ENCODE measurements at places on chromosomes 12 and 14.

- no peak for DNase-seq
Measured at GRCh38 chr14:79515158-79515557, 696.1 kb downstream of the DIO2 start.

DNA sequence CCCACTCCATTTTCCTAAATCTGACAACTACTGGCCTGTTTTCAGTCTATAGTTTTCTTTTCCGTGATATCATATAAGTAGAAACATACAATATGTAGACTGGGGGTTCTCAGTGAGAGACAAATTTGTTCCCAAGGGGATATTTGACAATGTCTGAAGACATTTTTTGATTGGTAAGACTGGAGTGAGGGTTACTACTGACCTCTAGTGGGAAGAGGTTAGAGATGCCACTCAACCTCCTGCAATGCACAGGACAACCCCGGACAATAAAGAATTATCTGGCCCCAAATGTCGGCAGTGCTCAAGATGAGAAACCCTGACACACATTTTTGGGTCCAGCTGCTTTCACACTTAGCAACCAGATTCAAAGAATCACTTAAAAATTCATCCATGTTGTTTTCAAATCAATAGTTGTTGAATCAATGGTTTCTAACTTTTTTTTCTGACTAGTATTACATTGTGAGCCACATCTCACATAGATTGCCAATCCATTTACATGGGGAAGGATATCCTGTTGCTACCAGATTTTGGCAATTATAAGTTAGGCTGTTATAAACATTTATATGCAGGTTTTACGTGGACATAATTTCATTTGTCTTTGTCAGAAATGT, 307.1 kb downstream of the RPL10L start:
- no peak for DNase-seq

- no peak for DNase-seq
Measured at GRCh38 chr12:19431407-19432308, 7.6 kb upstream of the AEBP2 start.

DNA sequence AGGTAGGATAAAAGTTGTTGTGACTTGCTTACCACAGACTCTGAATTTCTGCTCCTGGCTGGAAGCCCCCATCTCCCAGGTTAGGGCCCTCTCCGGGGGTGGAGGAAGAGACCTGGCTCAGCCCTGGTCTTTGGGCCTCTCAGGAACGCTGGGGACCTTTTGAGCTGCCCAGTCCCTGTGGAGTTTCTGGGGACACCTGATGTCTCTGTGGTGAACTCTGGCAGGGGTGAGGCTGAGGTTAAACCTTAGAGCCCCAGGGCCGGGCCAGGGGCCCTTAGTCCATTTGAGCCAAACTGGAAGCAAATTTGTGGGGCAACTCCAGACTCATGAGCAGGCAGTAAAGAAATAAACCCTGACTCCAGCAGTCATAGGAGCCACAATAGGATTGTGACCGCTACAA, 112.1 kb downstream of the ADGRD1 start:
- peak; percentile 14 for DNase-seq

- DNase-seq: no peak
Measured at GRCh38 chr12:5384015-5384414, 47.9 kb upstream of the NTF3 start.

DNA sequence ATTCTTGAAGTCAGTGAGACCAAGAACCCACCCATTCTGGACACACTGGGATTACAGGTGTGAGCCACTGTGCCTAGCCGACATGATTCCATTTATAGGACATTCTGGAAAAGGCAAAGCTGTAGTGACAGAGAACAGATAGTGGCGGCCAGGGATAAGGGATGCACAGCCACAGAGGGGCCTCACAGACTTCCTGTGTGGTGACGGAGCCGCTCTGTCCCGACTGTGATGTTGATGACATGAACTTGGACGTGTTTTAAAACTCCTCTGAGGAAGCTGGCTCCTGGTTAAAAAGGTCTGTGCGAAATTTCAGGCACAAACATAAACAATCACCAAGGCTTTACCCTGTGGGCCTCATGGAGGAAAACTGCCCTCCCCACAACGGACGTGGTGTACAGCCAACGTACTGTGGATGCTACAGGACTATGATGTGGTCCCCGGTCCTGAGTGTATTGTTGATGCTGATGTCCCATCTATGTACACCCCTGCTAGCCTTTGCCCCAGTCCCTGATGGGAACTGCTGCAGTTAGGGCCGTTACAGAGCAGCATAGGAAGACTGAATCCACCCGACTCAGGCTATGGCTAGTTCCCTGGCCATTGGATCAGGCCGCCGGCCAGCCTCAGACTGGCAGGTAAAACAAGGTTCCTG, 15.9 kb downstream of the ZNF605 start:
- no peak for DNase-seq

DNA sequence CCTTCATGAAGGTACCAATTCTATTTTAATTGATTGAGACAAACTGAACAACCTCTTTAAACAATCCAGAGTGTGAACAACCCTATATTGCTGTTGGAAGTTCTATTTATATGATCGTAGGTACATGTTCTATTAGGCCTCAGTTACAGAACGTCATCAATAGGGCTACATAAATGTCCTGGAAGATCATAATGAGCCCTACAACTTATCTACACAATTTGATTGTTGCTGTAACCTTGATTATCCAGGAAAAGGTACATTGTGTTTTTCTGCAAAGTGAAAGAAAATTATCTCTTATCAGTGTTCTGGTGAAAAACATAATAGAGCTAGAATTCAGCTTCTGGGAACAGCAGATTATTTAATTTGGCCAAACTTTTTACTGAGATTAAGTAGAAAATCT, 612.9 kb downstream of the GALC start:
- no peak for DNase-seq

GRCh38 chr14:93941293-93941910, 14.3 kb downstream of the FAM181A start:
- DNase-seq: no peak

DNA sequence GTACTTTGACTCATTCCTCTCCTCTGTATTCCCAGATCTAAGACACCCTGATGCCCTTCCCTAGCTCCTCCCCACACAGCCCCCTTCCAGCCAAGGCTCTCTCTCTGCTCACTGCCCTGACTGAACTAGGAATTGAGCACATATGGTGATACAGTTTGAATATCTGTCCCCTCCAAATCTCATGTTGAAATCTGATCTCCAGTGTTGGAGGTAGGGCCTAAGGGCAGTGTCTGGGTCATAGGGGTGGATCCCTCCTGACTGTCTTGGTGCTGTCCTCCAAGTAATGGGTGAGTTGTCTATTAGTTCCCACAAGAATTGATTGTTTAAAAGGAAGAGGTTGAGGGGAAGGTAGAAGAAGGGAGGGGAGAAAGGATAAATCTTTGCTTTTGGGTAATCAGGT, 17.4 kb downstream of the CMKLR1 start:
- no peak for DNase-seq

DNA sequence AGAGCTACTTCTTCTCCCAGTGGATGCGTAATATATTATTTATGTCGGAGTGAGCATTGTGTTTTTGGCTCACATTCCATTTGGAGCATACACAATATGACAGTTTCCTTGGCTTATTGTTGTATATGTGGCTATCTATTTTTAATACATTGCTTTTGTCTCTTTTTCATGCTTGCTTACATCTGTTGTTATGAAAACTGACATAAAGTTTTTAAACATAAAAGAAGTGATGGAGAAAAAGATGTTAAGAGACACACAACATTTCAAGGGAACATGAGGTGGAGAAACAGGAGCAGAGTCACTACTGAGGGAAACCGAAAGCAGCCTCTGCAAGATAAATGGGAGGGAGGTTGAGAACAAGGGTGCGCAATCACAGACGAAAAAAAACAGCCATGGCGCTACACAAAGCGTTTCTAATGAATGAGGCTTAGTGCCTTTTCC, 228.4 kb upstream of the NPAS3 start:
- peak; percentile 8 for DNase-seq

- DNase-seq: no peak
Measured at GRCh38 chr12:29591140-29592020, 93.9 kb upstream of the OVCH1 start.

DNA sequence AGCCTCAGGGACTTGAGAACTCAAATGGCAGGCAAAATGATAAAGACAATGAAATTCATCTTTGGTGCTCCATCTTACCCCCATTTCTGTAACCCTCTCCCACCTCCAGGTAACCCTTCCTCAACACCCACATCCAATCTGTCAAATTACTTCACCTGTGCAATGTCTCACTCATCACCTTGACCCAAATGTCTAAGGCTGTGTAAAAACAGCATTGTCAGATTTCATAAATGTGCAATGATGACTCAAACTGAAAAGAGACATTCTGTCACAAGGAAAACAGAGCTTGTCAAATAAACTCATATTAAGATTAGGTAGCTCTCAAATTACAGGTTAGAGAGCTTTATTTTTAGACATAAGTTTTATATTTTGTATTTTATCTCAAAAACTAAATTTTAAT, 19.9 kb upstream of the COCH start:
- DNase-seq: no peak

DNA sequence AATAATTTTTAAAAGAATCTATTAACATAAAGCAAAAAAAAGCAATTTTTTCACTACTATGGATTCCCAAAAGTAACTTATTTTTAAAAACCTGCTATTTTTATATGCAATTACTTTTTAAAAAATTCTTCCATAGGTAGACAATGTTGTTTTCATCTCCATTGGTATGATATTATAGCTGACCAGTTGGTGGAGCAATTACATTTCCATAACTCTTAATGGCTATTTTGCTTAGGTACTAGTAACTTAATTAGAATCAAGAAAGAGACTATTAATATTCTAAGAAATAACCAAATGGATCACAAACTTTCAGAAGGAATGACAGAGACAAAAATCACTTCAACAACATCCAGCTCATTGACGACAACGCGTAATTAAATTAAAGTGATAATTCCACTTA, 64.7 kb upstream of the PTCSC3 start:
- no peak for DNase-seq

- no peak for DNase-seq
Measured at GRCh38 chr14:59086241-59086882, 102.1 kb upstream of the DAAM1 start.

DNA sequence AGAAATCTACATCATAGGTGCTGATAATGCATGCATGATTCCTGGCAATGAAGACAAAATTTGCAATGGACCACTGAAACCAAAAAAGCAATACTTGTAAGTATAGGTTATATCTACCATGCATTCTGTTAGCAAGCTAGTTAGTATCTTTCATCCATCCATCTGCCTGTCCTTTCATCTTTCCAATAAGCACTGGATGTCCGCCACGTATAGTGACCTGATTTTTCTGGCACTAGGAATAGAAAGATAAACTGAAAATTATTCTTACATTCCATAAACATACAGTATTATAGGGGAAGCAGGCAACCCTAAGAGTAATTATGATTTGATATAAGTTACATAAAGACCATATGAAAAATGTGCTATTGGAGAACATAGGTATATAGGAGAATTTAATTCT, 87.2 kb upstream of the MYF6 start:
- no peak for DNase-seq

- no peak for DNase-seq
Measured at GRCh38 chr14:93040443-93040842, 75.3 kb downstream of the ITPK1 start.

DNA sequence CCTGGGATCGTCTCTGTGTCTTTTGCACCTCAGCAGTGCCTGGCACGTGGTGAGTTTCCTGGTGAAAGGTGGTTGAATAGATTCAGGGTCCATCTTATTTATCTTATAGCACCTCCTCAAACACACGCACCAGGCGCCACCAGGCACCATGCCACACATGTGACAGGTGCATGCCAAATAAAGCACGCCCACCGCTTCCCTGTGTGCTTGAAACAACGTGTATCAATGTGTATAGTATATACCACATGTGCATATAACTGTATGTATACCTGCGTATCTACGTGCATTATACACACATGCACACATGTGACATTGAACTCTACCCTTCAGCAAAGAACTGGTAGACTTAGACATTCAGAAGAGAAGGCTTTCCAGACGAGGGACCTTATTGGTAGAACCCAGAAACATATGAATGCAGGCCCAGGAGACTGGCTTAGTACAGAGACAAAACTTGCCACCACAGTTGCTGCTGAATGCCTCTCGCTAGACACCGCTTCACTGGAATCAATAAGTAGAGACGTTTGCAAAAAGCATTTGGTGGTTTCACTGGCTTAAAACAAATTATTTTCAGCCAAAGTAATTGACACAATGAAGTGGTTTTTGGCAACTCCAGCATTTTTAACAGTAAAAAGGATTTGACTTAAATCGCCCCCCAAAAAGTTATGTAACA, 10.0 kb downstream of the EML1 start:
- DNase-seq: no peak

DNA sequence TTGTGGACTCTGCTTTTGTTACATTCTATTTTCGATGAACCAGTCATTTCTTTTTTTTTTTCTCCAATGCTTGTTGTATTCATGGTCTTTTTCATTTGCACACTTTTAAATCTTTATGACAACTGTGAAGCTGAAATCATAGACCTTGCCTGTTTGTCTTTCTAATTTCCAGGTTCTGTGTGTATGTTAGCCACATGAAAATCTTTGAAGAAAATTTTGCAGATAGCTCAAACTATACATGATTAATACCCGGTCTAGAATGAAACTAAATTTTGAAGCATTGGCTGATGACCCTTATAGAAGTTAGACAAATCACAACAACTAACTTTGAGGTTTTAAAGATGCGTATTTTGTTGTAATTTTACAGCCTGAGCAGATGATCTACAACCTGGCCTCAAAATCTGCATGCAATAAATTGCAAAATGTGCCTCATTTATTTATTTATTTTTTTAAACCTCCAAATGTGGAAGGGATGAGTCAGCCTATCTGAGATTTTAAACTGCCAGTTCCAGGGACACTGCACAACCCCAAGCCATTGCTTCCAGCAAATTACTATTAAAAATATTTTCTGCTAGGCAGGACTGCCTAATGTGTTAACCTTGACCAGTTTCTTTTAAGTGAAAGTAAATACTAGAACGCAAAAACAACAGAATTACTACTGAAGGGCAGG, 96.3 kb upstream of the NAV3 start:
- no peak for DNase-seq

DNA sequence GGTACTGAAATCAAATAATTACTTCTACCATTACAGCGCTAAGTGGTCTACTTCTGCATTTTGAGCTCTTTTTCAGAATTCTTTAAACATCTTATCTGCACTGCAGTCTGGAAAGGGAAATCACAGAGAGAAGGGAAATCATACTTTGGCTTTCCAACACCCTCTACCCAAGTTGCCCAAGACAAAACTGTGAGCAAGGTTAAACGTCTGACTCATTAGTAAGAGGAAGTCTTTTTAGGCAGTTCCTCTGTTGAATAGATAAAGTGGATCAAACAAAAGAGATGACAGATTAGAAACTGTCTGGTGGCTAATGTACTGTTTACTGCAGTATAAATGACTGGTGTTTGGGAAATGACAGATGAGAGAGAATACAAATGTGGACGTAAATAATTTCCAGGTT, 858.1 kb downstream of the NRXN3 start:
- DNase-seq: no peak
